ENCODE measurements at places on chromosomes 7 and 10. TPM values are rescaled to one million over a fixed set of nuclear protein-coding genes. Genes with fewer than 3 reads are reported as not detected.

Gene CHAT
- total RNA-seq: 0.94 TPM

Gene PVRIG
- total RNA-seq: not detected

Gene SLC13A1
- total RNA-seq: not detected

Gene TMEM236
- 0.94 TPM for total RNA-seq

Gene ADAM22
- 1.1 TPM for total RNA-seq

Gene CYP2C18
- total RNA-seq: not detected

DNA sequence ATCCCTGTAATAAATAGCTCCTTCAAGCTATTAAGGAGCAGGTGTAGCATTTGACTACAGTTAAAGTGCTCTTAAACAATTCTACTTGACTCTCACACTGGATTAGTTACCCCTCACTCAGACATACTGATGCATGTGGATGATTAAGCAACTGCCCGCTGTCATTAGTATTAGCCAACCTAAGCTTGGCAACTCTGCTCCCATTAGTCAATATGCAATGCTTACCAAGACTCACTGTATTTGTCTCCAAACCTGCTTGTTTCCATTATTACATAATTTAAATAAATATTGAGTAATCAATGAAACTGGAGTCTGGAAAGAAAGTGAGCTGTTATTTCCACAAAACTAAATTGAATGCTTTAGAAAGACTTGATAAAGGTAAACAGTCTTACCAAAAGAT lies 144.0 kb upstream of the ASAH2 start:
- peak; percentile 83 for ATAC-seq

GRCh38 chr7:47571331-47572093 lies 10.4 kb downstream of the TNS3 start:
- peak; percentile 43 for ATAC-seq

GRCh38 chr7:55085511-55086412 lies 66.9 kb downstream of the EGFR start:
- no peak for ATAC-seq

DNA sequence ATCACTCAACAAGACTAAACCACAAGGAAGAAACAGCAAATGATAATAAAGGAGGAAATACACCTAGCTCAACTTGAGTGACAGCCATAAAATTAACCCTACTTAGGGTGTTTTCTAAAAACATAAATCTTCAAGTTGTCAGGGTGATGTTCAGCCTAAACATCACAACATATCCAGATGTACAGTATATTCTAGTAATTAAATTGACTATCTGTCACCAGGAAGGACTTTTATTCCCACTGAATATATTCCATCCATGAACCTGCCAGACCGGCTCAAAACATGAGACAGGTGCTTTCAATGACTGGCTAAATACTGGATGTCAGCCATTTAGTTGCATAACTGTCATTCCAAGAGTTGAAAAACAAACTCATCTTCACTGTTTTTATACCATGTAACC lies 298.1 kb upstream of the NEBL start:
- ATAC-seq: no peak

- ATAC-seq: peak; percentile 98
Measured at GRCh38 chr7:148884299-148885022, 370 bp upstream of the EZH2 start.

DNA sequence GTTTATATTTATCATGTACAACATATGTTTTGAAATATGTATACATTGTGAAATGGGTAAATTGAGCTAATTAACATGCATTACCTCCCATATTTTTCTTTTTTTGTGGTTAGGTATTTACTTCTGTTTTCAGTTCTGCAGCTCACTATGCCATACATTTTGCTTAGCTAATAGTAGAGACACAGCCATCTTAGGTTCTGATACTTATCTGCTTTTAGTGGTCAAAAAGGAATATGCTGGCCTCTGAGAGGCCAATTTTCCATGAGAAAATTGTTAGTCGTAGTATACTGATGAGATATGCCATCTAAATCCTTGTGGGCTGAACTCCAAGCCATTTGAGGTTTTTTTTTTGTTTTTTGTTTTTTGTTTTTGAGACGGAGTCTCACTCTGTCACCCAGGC lies 31.0 kb downstream of the SGPL1 start:
- no peak for ATAC-seq

DNA sequence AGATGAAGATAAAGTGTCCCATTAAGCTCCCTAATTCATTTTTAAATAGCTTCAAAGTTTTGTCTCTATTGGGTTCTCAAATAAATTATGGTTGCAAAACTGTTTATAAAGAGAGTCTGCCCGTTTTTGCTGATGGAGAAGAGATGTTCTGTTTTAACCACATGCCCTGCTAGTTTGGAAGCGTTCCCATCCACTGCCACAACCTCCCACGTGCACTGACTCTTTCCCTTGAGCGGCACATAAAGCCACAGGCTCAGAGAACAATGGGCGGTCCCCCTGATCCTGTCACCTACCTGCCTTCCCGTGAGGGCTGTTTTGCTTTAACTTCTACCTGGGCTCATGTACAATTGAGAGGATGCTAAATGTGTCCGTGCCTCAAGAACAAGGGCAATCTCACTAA lies 65.5 kb downstream of the CPVL start:
- ATAC-seq: no peak
